ENCODE measurements at places on chromosomes 7 and 10.

DNA sequence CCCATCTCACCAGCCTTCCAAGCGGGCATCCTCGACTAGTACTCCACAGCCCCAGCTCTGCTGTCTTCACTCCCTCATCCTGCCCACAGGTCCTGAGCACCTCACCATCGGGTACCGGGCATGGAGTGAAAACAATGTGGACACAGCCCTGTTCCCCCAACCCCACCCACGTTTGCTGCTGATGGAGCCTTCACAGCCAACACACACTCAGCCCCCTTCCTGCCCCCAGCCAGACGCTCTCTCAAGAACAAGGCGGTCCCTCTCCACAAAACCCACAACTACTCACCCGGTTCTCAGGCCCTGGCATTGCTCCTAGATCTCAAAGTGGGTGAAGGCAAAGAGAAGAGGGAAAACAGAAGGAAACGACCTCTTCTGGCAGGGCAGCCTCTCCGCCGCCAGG, 56.1 kb downstream of the SLIT1 start:
- no peak for DNase-seq

DNA sequence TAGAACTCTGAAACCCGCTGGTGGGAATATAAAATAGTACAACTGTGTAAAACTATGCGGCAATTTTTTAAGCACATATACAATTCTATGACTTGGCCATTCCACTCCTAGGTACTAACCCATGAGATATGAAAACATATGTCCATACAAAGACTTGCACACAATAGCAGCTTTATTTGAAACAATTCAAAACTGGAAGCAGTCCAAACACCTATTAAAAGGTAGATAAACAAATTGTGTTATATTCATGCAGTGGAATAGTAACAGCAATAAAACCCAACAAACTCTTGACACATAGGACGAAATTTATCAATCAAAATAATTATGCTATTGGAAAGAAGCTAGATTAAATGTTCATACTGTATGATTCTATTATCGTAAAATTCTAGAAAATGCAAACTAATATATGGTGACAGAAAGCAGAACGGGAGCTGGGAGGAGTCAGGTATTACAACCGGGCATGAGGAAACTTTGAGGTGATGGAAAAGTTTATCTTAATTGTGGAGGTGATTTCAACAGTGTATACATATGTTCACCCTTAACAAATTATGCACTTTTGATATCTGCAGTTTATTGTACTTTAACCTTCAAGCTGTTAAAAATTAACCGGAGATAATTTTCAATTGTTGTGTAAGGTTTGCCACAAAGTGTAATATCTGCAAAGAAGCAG, 803 bp upstream of the STK31 start:
- no peak for DNase-seq

DNA sequence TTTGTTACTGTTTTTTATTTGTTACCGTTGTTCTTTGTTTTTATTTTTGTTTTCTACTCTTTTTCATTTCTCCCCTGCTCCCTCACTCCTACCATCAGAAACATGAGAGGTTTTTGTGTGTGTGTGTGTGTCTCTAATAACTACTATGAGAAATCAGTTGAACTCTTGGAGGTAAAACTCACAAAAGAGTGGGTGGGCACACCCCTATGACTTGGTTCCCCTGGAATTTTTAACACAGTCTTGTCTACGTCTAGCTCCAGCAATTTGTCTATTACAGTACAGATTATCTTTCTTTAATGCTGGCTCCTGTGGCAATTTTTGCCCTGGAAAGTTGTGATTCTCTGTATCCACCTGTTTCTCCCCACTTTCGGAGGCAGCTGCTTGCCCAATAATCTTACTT, 56.2 kb downstream of the AOAH start:
- DNase-seq = no peak

- no peak for DNase-seq
Observed at GRCh38 chr10:6182454-6183098, 20.2 kb upstream of the PFKFB3 start.

- DNase-seq = no peak
Observed at GRCh38 chr7:65955718-65956117, 26.3 kb downstream of the GUSB start.

DNA sequence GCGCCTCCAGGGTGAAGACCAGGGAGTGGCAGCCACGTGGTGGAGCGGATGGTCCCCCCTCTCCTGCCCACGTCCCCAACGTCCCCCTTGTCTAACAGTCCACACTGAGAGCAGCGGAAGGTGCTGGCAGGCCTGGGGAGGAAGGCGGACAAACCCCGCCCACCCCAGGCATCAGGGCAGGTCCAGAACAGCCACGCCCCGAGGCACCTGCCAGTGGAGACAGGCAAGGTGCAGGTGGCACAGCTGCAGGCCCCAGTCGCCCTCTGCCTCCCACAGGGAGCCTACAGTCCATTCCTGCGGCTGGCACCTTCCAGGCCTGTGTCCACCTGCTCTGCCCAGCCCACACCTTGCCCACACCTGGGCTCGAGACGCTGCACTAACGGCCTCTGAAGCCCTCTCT, 24.9 kb downstream of the CYP2W1 start:
- DNase-seq = no peak

GRCh38 chr10:72831696-72832409, 61.7 kb upstream of the OIT3 start:
- DNase-seq = no peak

DNA sequence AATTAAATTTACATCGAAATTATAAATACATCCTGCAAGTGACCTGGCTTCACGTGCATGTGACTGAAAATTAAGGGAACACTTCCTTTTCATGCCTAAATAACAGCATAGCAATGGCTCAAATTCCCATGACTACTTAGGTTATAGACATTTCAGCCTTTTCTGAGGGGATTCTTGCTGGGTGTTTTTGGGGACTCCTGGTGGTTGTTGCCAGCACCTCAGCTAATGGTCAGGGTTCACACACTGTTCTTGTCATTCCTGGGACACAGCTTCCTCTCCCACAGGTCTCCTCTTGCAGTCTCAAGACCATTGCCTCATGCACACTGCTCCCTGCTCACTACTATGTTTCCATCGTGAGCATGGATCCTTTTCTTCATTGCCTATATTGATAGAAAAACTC, 148.9 kb upstream of the GLI3 start:
- no peak for DNase-seq

DNA sequence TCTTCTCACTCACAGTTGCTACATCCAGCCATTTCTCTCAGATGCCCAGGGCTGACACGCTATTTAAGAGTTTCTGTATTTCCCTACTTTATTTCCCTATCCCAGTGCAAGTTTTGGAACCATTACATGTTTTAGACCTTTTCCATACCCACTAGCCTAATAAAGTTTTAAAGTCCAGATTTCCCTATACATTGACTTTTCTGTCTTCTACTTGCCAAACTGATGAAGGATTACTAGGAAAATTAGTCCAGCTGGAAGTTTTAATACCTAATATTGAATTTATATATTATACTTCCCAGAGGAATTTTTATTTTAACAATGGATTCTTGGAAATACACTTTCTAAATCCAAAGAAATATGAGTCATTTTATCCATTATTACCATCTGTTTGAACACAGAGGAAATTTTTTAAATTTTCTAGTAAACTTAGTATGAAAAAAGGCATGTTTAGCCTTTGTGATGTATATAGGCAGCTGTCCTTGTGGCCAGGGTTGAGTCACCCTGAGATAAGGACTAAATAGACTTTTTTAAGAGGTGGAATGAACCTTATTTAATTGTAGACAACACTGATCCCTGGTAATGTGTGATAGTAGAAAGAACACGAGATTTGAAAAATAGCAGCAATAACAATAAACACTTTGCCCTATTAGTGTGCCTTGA, 205.0 kb downstream of the TFEC start:
- no peak for DNase-seq

GRCh38 chr7:146117576-146117975, 975 bp downstream of the CNTNAP2 start:
- no peak for DNase-seq

DNA sequence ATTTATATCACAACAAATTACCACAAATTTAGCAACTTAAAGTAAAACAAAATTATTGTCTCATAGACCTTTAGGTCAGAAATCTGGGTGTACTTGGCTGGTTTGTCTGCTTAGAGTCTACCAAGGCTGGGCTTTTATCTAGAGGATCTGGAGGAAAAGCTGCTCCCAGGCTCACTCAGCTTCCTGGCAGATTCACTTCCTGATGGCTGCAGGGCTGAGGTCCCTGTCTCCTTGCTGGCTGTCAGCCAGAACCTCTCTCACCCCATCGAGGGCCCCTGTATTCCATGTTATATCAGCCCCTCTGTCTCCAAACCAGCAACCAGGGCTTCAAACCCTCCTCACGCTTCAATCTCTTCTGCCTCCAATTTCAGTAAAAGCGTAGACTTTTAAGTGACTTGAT, 734.9 kb downstream of the NRG3 start:
- DNase-seq = no peak

Measured in activated CD4-positive, alpha-beta T cell treated with anti-CD3 and anti-CD28 coated beads, Interleukin-10, Interleukin-2, amounts not matched to agents 100 ng/mL and 50 ng/mL, durations not matched to agents 16 hours and 8 hours (primary cell).